ENCODE measurements at places on chromosomes 11 and 22.
A peak's percentile ranks its signal among the peaks of the same experiment; 100 is the strongest.

- DNase-seq: no peak
These were observed 103.4 kb downstream of the ATXN10 start for GRCh38 chr22:45775062-45775461.

- no peak for DNase-seq
These were observed 144.8 kb downstream of the WNT7B start for GRCh38 chr22:45832180-45832579.

DNA sequence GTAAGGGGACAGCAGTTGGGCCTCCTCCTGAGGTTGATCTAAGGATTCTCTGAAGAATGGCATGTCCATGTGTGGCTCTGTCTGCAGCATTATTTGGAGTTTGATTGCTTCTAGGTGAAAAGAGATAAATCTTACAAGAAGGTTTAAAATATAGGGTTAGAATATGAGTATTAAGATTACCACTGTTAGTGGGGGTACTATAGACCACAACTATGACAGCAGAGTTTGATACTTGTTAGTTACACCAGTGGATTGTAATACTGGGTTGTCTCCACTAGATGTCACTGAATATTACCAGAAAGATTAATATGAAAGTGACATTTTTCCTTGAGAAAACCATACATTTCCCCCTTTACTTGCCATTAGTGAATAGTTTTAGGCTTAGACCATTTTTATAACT lies 47.9 kb downstream of the ZNF280B start:
- DNase-seq: no peak

- no peak for DNase-seq
These were observed 7.5 kb downstream of the SERPIND1 start for GRCh38 chr22:20781272-20781990.

- no peak for DNase-seq
These were observed 1.7 kb upstream of the IGSF22 start for GRCh38 chr11:18727479-18728236.

- no peak for DNase-seq
These were observed 63.3 kb upstream of the CCDC179 start for GRCh38 chr11:22923561-22923960.

- DNase-seq: no peak
These were observed 44.5 kb downstream of the SMCO4 start for GRCh38 chr11:93498641-93499040.

DNA sequence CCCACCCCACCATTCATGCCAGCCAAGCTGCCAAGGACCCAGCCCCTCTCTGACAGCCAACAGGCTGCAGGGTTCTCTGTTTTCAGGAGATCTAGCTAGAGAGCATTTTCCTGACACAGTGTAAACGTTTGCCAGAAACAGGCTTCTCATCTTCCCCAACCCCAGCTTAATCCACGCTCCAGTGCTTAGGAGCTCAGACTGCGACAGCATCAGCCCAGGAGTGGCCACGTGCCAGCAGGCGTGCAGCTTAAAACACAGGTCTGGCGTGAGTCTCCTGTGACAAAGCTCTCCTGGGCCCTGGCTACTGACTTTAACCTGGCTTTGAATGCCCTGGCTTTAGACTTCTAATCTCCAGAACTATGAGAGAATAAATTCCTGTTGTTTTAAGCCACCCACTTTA lies 66.6 kb downstream of the GALNT18 start:
- no peak for DNase-seq

DNA sequence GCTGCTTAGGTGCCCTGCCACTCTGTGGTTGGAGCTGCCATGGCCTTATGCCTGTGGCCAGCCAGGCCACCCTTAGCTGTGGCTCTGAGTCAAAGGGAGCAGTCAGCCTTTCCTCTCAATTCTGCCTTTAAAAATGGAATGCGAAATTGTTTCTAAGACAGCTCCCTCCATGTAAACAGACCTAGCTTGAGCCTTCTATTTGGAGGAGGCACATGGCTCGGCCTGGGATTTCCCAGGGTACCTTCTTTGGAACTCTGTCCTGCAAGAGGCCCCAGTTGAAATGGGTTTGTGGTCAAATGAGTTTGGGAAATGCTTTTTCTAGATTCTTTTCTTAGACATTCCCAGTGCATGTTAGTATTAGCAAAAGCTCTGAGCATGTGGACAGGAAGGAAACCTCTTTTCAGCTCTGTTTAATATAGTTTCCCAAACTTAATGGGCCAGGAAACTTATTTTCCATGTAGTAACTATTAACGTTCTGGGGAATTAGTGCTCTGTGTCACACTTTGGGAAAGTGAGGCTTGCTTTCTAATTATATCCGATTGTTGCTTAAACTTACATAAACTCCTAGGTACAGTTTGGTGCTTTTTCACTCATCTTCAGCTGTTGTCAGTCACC lies 7.8 kb downstream of the PHOX2A start:
- DNase-seq: no peak

DNA sequence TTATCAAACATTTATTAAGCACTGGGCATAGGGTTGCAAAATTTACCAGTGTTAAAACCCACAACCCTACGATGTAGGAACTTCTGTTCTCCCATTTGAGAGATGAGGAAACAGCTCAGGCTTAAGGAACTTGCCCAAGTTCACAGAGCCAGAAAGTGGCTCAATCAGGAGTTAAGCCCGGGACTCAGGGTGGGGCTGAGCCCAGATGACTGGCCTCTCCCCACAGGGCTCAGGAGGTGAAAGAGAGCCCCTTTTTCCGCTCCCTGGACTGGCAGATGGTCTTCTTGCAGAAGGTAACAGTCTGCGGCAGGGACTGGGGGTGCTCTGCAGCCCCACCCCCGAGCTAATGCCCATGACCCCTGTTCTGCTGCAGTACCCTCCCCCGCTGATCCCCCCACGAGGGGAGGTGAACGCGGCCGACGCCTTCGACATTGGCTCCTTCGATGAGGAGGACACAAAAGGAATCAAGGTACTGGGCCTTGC lies 5.6 kb upstream of the ANKRD13D start:
- no peak for DNase-seq

- no peak for DNase-seq
These were observed 34.8 kb upstream of the DDI1 start for GRCh38 chr11:104001561-104002056.

DNA sequence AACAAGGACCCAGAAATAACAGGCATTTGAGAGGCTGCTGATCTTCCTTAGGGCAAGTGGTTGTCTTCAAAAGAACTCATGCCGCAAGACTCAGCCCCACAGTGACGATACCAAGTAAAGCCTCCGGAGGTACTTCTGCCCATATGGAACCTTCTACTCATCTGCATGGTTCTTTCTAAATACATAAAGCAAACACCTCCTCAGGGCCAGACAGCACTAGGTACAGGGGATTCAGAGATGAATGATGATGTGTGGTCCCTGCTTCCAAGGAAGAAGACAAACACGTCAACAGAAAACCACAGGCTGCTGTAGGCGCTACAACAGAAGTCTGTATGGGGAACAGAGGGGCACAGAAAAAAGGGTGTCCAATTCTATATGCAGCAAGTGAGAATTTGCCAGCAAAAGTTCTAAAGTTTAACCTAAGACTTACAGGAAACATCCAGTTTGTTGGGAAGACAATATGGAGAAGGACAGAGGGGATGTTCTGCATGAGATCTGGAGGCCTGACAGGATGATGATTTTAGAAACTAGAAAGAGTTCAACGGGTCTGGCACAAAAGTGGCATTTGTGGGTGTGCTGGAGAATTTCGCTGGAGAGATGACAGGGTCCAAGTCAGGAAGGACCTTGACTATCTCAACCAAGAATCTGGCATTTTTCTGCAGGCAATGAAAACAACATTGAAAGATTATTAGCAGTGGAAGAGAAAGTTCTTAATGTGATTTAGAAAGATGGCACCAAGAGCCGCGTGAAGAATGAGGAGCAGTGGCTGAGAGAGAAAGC lies 23.7 kb downstream of the JAML start:
- no peak for DNase-seq

DNA sequence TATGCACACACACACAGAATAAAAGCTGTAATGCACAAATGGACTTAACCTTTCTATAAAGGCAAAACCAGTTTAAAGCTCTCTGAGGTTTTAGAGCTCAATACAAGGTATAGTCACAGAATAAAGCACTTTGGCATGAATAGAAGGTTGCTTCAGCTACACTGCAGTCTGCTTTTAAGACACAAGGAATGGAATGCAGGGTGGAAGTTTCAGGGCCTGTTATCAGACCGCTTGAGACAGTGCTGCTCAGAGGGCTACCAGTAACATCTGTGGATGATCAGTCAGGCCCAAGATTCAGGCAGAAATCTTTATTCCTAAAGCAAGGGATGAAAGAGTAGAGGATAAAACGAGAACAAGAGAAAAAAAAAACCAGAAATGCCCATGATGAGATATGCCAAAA lies 46.7 kb downstream of the CD44 start:
- no peak for DNase-seq

GRCh38 chr11:63769042-63769713 lies 603 bp upstream of the ZFTA start:
- DNase-seq: no peak

DNA sequence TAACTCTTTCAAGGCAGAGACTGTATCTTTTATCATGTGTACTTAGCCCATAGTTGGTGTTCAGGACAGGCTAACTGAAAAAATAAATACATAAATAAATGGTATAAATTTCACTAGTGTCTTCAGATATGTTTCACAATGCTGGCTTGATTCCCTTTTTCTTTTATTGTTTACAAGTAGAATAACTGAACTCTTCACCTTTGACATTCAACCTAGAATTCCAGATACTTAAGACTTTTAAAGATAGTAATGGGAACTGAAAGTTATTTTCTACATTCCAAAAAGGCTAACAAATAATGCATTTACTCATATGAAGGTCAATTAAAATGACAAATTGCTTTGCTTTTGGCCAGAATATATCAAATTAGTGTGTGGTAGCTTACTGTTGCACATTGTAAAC lies 411.3 kb upstream of the TENM4 start:
- DNase-seq: no peak

GRCh38 chr11:1040428-1041148 lies 4.1 kb upstream of the MUC6 start:
- no peak for DNase-seq

DNA sequence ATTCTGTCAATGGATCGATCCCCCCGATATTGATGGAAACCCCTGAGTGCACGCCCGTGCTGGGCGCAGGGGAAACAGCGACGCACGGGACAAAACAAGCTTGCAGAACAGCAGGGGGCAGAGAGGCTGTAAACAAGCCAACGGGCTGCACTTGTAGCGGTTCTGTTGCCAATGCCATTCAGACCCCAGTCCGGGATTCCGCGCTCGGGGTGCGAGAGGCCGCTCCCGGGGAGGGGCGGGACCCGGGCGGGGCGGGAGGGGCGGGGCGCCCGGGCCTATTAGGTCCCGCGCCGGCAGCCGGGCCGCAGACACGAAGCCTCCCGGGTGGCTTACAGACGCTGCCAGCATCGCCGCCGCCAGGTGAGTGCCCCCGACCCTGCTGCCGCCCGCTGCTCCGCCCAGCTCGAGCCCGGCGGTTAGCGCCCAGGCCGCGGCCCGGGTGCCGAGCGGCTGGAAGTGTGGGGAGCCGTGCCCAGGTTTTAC lies at the start of gene BIK:
TSS of gene BIK (plus strand) at position 307 of the 483 bp plus-strand sequence. CDS start 13,273 bp downstream, outside the sequence.
- no peak for DNase-seq

- DNase-seq: no peak
These were observed 35.1 kb upstream of the NAV2 start for GRCh38 chr11:19677381-19678080.

- DNase-seq: peak; percentile 77
These were observed 28.3 kb downstream of the SERHL2 start for GRCh38 chr22:42581762-42582716.

- no peak for DNase-seq
These were observed 81.0 kb upstream of the SNX19 start for GRCh38 chr11:130997278-130997677.

DNA sequence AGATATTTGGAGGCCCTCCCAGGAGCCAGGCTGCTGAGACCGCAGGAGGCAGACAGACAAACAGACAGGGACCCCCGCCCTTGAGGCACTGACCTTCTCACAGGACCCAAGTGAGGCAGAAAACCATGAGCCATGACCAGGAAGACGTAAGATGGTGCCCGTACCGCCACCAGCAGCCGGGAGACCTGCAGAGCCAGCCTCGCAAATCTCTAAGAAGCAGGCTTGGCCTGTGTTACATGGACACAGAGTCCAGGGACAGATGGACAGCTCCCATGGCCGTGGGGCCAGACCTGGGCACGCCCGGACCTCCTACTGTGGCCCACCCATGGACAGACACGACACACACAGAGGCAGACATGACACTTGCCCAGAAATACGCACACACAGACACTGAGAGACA lies 30.7 kb upstream of the TOLLIP start:
- no peak for DNase-seq

- no peak for DNase-seq
These were observed 51.4 kb downstream of the PKNOX2 start for GRCh38 chr11:125215976-125216375.

DNA sequence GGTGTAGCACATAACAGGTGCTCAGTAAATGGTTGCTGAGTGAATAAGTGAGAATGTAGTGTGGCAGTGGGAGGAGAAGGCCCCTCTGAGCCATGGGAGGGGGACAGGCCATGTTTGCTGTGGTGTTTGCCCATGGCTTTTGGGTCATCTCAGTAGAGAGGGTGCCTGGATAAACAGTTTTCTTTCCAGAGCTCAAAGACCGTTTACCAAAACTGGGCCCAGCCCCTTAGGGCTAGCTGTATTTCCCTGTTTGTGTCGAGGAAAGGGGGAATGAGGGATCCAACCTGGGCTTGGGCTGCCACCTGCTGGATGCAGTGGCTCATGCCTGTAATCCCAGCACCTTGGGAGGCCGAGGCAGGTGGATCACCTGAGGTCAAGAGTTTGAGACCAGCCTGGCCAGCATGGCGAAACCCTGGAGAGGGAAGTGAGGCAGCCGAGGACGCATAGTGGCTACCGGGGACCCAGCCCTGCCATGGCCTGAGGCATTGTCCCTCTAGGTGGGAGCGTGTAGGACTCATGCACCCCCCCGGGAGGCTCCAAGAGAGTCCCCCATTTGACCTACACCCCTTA lies 8.7 kb upstream of the LTO1 start:
- DNase-seq: no peak

DNA sequence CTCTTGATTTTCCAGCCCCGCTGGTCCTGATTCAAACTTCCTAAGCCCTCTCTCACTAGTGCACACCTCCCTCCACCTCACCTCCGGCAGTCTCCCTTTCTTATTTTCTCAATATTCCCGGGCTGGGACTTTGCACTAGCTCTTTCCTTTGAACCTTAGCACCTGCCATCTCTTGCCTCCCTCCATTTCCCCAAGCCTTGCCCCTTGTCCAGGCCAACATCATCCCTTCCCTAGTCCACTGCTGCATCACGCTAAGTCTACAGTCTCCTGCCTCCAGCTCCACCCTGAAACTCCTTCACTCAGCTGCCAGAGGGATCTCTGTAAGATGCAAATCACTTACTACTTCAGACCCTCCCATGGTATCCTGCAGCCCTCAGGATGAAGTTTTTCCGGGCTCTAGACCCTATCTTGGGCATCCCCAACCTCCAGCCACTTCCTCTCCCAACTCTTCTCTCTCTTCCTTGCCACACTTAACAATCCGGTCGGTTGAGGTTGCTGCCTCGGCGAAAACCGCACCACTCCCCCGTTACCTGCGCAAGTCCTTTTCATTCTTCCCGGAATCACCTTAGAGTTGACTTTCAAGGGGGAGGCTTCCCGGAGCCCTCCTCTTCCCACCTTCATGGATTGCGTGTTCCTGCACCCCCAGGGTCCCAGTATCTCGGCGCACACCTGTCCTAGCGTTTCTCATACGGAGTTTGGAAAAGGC lies 42.7 kb downstream of the NECTIN1 start:
- no peak for DNase-seq

- no peak for DNase-seq
These were observed 36.1 kb downstream of the CCDC90B start for GRCh38 chr11:83249972-83250593.

GRCh38 chr11:125070699-125071254 lies 7.7 kb downstream of the SLC37A2 start:
- no peak for DNase-seq

- no peak for DNase-seq
These were observed 1406.1 kb upstream of the TENM4 start for GRCh38 chr11:80846979-80847378.

GRCh38 chr11:35165423-35166368 lies 26.7 kb downstream of the CD44 start:
- peak; percentile 76 for DNase-seq

Data from stimulated activated CD4-positive, alpha-beta T cell treated with anti-CD3 and anti-CD28 coated beads, Interleukin-12 subunit alpha, Interleukin-12 subunit beta, amount 100 ng/mL, for 24 hours (primary cell).